ENCODE measurements at places on chromosomes 2 and 18.

- DNase-seq: no peak
Measured at GRCh38 chr2:209389171-209389618, 34.7 kb upstream of the MAP2 start.

GRCh38 chr2:3172265-3172935 lies 205.2 kb downstream of the EIPR1 start:
- no peak for DNase-seq

- no peak for DNase-seq
Measured at GRCh38 chr2:188645986-188646385, 328.2 kb upstream of the COL3A1 start.

DNA sequence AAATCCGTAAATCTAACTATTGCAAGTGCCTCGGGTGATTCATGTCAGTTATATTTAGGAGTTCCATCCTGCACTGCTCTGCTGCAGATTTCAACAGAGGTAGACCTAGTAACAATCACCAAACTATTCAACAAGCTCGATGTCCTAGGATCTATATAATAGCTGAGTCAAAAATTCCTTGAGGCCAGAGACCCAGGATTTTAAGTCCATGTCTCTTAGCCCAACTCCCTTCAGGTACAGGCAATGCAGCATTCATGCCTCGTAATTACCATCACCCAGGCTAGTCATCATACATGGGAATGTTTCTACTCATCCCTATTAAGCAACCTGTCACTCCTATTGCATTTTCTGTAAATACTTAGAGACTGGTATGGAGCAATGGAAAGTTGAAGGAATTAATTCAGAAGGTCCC lies 729 bp downstream of the TM4SF20 start:
- DNase-seq: no peak

DNA sequence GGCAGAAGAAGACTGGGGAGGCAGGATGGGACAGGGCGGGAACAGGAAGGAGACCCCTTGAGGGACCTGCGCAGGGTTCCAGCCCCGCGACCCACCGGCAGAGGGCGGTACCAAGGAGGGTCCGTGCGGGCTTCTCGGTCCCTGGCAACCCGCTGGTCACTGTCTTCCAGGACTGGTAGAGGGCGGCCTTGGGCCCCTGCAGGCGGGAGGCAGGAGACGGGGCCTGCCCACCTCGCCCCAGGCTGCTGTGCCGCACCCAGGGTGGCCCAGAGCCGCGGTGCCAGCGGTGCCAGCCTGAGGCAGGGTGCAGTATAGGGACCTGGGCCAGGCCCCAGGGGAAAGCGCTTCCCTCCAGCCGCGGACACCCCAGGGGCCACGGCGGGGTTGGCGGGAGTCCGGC lies 34.5 kb downstream of the NEURL3 start:
- no peak for DNase-seq

DNA sequence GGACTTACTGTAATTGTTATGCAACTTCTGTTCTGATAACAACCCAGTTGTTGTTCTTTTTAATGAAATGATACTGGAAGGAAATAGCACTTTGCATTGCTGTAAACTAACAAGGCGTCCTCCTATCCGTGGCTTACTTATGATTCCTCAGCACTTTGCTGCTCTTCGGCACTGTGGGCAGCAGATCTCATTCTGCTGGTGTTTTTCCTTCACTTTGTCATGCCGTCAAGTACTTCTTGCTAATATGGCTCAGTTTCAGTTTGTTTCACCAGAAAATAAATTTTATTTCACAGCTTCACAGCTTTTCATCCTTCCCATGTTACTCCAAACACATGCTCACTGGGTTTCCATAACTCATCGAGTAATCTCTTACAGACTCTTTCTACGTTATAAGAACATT lies 289.3 kb downstream of the MEIS1 start:
- DNase-seq: no peak

- peak; percentile 10 for DNase-seq
Measured at GRCh38 chr2:237591141-237591881, 777 bp upstream of the RAB17 start.

DNA sequence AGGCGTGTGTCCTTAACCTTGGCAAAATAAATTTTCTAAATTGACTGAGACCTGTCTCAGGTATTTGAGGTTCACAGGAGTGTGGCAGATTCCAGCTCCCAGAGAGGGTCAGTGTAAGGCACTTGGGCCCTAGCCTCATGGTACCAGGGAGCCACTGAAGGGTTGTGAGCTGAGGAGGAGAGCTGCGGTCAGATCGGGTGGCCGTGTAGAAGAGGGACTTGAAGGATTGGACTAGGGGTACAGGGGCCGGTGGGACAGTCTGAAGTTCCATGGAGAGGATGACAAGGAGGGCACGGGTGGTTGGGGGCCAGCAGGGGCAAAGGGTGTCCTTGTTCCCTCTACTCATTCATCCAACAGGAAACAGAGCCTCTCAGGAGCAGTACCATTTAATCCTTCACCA lies 327.0 kb upstream of the HS6ST1 start:
- no peak for DNase-seq

DNA sequence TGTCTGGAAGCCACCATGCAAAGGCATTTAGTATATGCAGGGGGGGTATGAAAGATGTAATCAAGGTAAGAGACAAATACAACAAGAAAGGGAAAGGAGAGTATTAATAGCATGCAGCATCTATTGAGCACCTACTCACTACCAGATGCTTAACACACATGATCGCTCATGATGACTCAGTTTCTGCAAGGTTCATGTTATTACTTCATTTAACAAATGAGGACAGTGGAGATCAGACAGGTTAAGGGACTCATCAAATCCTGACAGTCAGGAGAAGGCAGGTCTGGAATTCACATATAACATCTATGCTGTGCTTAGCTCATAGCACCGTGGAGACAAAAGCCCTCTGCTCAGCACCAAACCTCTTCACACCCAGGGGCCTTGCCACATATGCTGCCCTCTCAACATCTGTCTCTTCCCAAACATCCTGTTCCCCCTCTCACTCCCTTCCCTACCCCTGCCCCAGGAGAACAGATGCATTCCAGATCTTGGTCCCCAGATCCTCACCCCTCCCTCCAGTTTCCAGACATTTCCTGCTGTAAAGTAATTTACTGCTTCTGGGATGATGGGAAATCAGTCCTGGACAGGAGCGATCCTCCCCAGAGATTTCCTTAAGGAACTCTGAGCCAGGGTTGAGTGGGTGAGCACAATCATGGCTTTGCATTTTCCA lies 155.3 kb downstream of the ANTXR1 start:
- DNase-seq: no peak

DNA sequence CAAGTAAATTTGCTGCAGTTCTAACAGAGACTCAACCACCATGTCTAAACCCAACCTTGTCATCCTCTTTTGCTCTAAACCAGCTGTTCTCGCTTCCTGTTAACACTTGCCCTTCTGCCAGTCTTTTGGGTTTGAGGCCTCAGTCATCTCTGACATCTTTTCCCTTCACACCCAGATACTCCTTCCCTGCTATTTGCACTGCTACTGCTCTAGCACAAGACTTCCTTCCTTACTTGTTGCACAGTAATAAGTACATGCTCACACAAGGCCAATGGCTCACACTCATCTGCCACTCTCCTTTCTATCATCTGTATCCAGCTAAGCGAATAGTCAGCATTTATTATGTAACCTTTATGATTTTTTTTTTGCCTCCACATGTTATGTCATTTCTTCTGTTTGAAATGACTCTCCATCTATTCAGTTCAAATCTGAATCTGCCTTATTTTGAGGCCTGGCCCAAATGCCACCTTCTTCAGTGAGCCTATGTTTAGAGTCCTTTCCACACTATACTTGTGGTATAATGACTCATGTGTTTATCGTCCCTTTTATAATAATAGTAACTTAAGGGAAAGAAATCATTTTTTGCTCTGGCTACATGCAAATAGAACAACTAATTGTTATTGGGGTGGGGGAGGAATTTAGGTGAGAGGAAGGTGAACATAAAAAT lies 22.5 kb upstream of the CDKL4 start:
- DNase-seq: peak; percentile 63

GRCh38 chr2:3557639-3558204 lies 411 bp downstream of the RNASEH1 start:
- no peak for DNase-seq

GRCh38 chr2:226797989-226798421 lies 1.6 kb downstream of the IRS1 start:
- DNase-seq: no peak

DNA sequence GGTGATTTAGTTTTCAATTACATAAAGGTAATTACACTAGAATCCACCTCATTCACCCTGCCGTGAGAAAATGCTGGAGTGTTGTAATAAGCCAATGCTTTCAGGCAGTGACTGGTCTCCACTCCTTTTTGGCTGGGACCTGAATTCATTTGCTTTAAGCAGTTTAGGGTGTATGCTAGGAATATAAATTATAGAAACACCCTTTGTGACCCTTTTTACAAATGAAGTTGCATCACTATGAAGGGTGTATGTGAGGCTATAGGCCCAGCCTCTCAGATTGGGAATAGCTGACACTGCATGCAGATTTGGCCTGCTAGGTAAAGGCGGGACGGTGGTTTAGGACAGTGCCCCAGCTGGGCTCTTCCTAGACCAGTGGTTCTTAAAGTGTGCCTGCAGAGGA lies 50.8 kb upstream of the NFE2L2 start:
- DNase-seq: no peak
